AG04450 (cell line): ENCODE measurements at places on chromosomes 1 and 21.

DNA sequence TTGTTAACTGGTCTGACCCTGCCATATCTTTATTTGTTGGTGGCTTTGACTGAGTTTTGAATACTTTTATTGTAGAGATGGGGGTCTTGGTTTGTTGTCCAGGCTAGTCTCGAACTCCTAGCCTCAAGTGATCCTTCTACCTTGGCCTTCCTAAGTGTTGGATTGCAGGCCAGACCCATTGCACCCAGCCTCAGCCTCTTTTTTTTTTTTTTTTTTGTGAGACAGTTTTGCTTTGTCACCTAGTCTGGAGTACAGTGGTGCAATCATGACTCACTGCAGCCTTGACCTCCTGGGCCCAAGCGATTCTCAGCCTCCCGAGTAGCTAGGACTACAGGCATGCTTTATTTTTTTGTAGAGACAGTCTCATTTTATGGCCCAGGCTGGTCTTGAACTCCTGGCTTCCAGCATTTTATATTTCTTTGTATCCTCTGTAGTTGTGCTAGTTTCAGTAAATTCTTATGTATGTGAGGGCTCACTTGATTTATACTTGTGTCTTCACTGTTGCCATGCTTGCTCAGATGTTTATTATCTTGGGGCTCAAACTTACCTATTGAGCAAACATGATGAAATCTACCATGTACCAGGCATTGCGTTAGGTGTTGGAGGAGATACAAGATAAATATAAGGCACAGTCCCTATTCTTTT is 24.1 kb downstream of the THRAP3 start:
- peak; percentile 50 for DNase-seq

DNA sequence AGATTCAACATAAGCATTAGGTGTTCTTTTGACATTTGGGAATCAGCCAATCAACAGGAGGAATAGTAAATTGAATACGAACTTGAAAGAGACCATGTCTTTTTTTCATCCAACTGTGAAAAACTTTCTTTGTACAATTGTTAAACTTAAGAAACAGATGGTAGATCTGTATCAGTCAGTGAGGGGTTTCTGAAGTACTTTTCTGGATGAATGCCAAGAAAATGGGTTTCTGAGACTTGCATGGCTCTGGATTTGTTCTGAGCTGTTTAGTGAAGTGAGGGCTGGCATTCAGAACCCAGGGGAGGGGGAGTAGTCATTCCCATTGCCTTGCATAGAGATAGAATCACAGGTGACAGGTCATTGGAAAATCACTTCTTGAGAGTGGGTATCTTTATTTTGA is 37.4 kb downstream of the PTPRC start:
- no peak for DNase-seq

GRCh38 chr1:102961549-102961948 is 146.8 kb downstream of the COL11A1 start:
- DNase-seq = no peak

DNA sequence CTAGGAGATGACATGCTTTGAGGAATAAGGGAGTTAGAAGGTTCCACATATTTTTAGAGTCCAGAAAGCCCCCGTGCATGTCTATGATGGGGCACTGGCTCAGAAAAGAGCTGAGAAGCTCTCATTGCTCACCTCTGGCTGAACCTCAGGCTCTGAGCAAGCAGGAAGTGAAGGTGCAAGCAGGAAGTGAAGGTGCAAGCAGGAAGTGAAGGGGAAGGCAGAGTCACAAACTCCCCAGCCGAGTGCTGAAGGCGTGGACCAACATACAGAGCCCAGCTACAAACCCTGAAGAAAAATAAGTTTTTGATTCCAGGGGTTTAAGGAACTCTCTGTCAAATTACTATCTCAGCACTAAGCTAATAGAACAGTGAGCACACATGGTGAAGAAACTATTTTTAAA is 7.0 kb downstream of the KRTAP10-8 start:
- no peak for DNase-seq

DNA sequence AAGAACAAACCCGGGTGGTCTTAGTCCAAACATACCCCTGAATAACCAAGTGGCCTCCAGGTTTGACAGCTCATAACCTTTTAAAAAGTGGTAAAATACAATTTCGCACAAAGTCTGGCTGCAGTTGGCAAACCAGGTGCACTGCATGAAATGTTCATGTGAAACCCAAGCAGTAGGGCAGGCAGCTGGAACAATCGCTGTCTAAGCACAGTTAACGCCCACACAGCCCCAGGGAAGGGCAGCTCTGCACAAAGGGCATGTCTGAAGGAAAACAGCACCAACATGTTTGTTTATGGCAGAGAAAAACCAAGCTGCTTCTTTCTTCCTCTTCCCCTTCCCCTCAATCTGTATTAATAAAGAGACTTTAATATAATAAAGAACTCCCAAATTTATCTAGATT is 49.5 kb downstream of the KIAA1614 start:
- no peak for DNase-seq

GRCh38 chr1:36696261-36696940 is 213.7 kb upstream of the CSF3R start:
- no peak for DNase-seq

DNA sequence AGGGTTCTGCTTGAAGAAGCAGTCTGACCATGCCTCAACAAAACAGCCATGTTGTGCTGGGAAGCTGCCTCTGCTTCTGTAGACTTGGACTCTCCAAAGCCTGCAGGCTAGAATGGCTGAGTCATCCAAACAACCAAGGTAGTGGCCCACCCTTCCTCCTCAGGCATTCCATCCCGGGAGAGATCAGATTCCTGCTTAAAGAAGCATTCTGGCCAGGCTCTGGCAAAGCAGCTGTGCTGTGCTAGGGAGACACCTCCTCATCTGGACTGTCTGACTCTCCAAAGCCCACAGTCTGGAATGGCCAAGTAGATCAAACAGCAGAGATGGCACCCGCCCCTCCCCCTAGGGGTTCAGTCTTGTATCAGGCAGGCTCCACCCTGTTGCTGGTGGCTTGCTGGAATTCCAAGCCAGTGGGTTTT is 38.3 kb upstream of the F3 start:
- DNase-seq = peak; percentile 96

GRCh38 chr1:184646824-184647223 is 107.8 kb downstream of the EDEM3 start:
- DNase-seq = no peak
